Activated CD8-positive, alpha-beta T cell treated with anti-CD3 and anti-CD28 coated beads for 36 hours (primary cell): ENCODE measurements at places on chromosomes 12 and 14.

GRCh38 chr12:120625557-120626419 is 14.6 kb upstream of the CABP1 start:
- peak; percentile 68 for DNase-seq

DNA sequence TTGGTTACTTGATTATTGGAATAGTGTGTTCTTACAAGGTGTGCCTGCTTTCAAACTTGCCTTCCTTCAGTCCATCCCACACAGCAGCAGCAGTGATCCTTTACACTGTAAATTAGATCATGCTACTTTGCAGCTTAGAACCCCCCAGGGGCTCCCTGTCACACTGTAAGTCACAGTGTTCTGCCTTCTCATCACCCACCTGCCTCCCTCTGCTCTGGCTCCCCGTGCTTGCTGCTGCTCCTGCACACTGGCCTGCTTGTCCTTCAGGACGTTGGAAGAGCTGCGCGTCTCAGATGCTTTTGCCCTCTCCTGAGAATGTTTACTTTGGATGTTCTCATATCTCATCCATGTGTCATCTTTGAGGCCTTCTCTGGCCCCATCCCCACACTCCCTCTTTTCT is 27.3 kb downstream of the ZC3H14 start:
- DNase-seq: no peak

- no peak for DNase-seq
Observed at GRCh38 chr12:57833672-57834071, 12.9 kb downstream of the CTDSP2 start.

DNA sequence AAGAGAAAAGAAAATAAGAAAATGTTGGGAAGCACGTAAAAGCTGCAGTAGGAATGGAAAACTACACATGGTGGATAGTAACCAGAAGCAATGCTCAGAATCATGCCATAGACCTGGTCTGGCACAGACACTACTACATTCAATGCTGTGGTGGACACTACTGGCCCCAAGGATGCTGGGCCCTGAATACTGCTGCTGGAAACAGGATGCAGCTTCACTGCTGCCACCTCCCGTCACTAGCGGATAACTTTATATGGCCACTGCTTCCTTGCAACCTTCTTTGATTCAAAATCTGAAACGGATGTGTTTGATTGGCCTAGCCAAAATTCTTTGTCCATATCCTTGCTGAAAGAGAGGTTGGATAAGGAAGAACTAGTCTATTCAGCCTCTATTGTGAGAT is 30.7 kb downstream of the ADCY6 start:
- no peak for DNase-seq

DNA sequence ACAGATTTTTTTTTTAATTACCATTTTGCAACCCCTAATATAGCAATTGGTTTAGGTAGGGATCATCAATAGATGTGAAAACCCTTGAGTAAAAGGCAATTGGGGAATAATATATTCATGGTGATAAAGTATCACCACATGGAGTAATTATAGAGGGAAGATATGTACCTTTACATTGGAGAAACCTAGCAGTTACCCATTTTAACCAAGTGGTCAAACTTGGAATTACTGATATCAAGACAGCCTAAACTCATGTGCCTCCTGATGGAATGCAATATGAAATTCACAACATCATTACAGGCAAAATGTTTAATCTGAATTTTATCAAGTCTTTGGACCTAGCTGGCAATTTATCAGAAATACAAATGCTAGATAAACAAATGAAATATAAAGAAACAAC is 6.7 kb upstream of the SLC10A1 start:
- DNase-seq: no peak

DNA sequence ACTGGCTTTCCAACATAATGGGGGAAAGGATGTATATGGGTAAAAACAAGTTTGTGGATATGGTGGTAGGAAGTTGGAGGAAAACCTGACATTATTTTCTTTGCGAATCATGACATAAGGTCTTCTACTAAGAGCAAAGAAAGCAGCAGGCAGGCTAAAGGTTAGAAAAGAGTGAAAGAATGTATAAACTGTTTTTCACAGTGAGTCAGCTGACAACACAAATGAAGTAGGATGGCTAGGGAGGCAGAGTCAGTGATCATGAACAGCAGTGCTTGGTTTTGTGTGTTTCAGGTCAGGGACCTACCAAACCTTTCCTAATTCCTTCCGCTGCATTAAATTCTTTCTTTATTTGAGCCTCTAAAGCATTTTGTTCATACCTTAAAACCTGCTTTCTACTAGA is 46.3 kb upstream of the CATSPERB start:
- DNase-seq: no peak

GRCh38 chr12:3333583-3333982 is 157.4 kb upstream of the PRMT8 start:
- no peak for DNase-seq

DNA sequence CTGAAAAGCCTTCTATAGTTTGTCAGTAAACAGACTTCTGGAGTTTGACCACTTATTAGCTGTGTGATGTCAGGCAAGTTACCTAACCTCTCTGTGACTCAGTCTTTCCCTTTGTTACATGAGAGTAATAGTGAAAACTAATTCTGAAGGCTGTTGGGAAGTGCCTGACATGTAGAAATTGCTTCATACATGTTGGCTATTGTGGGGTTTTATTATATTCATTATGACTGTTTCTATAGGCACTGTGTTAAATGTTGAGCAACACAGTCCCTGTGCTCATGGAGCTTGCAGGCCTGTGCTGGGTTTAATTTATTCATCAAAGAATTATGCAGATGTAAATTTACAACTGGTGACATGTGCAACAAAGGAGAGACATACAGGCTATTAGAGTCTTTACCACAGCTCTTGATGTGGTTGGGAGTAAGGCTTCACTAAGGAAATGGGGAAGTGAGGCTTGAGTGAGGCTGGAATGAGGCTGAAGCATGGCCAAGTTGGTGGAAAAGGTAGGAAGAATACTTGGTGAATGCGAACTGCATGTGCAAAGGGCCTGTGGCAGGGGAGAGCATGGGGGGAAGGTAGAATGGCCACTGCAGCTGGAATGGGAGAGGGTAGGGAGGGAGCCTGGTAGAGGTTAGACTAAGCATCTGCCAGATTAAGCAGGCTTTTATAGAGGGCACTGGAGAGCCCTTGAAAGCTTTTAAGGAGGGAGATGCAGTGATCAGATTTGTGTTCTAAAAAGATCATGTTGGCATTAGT is 236.4 kb upstream of the CRY1 start:
- peak; percentile 28 for DNase-seq

- DNase-seq: no peak
Observed at GRCh38 chr12:50151047-50151687, 16.0 kb downstream of the CERS5 start.

- DNase-seq: peak; percentile 49
Observed at GRCh38 chr12:91326058-91327027, 143.7 kb upstream of the DCN start.

DNA sequence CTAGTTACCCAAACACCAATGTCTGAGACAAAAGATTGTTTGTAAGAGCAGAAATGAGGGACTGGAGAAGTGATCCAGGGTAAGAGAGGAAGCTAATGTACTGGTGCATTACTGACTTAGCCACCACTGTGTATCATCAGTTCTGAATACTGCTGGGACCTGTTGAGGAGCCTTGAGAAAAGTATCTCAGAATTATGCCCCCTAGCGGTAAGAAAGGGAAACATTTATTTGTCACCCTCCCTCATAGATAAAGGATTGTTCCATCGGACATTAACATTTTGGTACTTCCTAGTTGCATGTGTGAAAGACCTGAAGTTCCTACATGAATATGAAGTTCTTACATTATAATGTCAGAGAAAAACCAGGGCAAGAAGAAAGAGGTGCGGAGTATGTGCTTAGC is 612.5 kb downstream of the FSCB start:
- DNase-seq: no peak

DNA sequence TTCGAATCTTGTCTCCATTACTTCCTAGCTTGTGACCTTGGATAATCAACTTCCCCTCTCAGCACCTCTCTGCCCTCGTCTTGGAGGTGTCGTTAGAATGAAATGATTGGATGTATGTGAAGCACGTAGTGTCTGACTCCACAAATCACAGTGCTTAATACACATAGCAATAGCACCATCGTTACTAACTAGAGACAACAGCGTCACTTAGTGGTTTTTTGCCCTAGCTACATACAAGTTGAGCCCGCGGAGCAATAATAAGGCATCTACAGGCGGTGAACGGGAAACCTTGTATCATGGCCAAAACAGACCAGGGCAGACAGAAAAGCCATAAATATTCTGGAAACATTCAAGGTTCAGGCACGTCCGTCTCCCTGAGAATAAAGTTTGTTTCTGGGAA is 154.9 kb downstream of the ASCL4 start:
- no peak for DNase-seq

DNA sequence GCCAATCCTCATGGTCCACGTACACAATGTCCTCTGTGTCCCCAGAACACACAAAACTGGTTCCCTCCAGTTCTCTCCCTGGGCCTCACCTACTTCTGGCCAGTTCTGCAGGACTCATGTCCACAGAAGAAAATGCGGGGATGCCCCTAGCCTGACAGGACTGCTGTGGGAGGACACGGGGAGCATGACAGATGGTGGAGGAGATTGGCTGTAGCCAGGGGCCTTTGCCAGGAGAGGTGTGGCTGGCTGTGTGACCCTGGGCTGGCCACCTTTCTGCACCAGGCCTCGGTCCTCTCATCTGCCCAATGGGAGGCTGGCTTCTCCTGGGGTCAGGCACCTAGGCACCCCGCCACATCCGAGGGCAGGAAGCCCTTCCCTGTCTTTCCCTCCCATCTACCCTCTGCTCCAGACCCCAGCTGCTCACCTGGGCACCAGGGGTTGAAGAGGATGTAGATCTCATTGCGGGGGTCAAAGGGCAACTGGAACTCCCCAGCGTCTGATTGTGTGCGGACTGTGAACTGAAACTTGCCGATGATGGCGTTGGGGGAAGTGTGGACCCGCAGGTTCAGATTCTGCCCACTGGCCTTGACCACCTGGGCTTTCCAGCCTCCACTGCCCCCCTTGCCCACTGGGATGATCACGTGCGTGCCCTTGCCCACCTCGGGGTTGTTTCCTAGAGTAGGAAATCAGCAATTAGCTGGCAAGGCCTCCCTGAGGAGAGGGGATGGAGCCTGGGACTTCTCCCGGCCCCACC is 2.8 kb downstream of the TGM1 start:
- no peak for DNase-seq

DNA sequence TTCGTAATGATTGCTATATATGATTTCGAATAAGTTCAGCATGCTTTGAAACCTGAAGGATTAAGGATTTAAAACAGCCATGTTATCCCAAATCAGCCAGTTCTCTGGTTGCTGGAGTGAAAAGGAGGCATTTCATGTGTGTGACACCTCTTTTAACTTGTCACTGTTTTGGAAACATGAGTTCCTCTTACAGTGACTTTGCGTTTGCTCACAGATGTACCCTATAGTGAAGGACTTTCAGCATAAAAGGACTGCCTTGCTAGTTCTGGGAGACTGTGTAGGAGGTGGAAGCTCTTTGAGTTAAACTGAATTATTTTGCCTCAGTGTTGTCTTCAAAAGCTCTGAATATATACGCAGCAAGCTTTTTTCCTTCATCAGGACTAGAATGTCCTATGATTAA is 7.6 kb downstream of the RNASE11 start:
- DNase-seq: no peak

DNA sequence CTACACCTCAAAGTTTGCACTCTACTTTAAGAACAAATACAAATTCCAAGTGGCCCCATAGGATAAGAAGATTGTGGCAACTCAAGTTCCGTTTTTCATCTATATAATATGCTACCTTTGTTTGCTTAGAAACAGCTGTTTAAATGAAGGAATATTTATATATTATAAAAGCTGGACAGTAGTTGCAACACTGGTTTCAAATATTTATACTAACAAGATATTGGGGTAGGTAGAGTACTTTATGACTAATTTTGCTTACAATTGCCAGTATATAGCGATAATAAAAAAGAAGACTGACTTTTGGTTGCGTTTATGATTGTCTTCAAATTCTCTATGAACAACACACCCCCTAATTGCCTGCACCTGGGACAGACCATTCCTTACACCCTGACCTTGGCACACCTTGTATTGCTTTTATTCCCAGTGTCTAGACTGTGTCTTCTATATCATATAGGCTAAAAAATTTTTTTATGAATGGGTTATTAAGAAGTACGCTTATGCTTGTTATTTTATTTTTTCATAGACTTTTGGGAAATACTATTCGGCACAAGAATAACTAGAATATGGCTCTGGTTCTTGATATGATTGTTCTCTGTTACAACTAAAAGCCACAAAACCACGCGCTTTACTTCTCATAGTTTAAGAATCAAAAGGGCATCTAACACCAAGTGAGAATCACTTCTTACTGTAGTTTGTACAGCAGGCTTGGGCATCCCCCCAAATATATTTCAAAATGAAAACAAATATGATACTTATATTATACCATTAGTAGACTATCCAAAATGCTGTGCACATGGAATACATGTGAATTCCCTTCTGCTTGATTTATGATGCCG is 455.4 kb upstream of the DCN start:
- peak; percentile 12 for DNase-seq

DNA sequence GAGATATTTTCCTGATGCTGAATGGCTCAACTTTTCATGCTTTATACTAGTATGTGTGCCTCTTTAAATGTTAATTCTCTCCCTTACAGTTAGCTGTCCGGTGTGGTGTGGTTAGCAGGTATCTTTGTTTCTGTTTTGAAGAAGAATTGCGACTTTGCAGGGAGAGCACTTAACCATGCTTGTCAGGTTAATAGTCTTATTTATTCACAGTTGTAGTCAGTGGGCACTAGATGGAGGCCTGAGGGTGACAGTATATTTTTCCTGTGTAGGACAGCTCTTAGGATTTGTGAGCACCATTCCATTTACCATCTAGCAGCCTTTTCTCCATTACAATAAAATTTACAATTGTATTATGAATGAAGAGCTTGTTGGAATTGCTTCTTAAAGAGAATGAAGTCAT is 34.9 kb downstream of the PDE3A start:
- no peak for DNase-seq

GRCh38 chr12:108717243-108717642 is 14.1 kb downstream of the CORO1C start:
- no peak for DNase-seq

DNA sequence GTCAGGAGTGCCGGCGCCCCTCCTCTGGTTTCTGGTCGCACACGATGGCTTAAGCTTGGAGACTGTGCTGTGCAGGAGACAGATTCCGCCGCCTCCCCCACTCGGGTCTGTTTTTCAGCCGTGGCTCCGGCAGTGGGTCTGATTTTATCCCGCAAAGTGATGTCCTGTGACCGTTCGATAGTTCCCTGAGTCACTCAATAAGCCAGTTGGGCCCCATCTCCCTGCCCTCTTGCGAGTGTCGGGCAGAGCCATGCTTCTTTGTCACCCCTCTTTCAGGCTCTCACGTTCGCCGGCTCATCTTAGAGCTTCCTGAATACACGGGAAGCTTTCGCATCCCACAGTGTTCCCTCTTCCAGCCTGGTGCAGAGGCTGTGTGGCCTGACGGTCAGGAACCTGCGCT is 127.8 kb upstream of the RFLNA start:
- DNase-seq: no peak
